ENCODE measurements at places on chromosomes 7 and 10.

DNA sequence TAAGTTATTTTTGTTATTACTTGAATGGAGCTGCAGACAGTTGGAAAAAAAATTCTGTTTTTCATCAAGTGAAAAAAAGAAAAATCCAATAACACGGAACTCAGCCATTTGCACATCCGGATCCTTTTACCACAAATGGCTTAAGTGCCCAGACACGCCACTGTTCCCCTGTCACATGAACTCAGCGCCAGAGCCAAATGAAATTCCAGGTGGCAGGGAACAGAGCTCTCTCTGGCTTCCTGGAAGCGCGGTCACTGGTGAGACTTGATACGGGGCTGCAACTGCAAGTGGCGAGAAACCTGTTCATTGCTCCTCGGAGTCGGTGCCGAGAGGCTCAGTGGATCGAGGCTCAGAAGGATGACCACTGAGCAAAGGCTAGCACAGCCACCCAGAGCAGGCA lies 60.8 kb upstream of the NPTX2 start:
- no peak for DNase-seq

- DNase-seq: no peak
Measured at GRCh38 chr7:151683615-151684407, 164.1 kb upstream of the RHEB start.

DNA sequence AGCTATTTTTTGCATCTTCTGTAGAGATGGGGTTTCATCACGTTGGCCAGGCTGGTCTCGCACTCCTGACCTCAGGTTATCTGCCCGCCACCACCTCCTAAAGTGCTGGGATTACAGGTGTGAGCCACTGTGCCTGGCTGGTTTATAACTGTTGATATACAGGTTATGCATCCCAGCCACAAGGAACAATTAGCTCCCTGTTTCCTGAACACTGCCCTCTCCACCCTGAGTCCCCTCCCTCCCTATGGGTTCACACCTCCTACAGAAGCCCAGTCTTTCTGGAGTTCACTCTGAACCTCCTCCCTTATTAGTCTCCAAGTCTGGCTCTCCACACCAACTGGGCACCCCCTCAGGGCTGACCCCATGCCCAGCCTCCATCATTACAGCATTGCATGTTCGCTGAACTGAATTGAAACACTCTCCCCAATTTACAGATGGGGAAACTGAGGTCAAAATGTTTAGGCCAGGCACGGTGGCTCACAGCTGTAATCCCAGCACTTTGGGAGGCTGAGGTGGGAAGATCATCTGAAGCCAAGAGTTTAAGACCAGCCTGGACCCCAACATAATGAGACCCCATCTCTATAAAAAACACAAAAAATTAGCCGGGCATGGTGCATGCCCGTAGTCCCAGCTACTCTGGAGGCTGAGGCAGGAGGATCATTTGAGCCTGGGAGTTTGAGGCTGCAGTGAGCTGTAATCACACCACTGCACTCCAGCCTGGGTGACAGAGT lies 1.7 kb upstream of the CLIP2 start:
- DNase-seq: no peak

- DNase-seq: no peak
Measured at GRCh38 chr10:62511656-62512055, 137.5 kb downstream of the ZNF365 start.

DNA sequence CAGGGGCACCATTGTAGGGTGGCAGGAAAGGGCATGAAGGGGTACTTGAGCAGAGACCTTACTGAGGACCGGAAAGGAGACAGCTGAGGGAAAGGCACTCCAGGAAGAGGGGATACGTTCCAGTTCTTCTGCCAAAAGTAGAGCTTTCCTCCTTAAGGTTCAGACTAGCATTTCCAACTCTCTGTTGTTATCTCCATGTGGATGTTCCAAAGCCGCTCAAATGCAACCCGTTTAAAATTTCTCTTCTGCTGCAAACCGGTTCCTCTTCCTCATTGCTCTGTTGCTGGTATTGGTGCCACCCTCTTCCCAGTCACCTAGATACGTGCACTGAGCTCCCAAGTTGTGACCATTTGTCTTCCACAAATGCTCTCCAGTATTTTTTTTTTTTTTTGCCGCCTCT lies 47.5 kb downstream of the TMEM209 start:
- DNase-seq: no peak
